ENCODE measurements at places on chromosomes 12 and 14.

DNA sequence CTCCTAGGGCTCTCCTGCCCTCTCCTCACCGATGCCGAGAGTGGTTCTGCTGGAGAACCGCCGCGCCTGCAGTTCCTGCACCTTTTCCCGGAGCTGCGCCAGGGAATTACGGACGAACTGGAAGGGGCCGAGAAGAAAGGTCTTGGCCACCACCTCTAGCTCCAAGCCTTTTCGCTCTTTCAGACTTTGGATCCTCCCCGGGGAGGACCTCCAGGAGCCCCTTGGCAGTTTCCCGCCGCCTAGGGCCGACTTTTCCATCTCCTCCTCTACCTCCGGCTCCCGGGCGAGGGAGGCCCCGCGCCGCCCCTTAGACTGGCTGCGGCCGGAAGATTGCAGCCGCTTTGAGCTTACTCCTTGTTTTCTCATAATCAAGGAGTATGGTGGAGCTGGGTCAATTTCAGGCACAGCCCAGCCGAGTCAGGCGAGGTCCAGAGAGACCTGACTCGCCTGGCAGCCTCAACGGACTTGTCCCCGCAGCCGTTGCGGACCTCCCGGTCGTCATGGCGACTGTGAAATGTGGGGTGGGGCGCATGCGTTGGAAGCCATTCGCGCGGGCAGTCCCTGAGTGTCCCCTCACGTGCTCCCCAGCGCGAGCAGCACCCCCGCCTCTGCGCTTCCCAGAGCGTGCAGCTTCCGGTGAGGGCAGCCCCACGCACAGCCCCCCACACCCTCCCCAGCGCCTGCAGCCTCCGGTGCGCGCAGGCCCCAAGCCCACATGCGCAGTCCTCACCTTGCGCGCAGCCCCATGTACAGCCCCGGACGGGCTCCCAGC is at the start of gene DPY19L2:
DPY19L2 (minus strand) TSS at position 466 of the 772 bp plus-strand sequence; CDS start at position 366, 100 bp downstream.
- peaks cover 21% of the 10 kb centered on the region for H3K27me3 ChIP-seq
- DNase-seq = peak; percentile 22
- peaks cover 16% of the 10 kb centered on the region for H3K4me1 ChIP-seq
- H3K36me3 ChIP-seq = no peaks in the 10 kb centered on the region
- H3K4me3 ChIP-seq = peak within 1 kb of the TSS; percentile 88

DNA sequence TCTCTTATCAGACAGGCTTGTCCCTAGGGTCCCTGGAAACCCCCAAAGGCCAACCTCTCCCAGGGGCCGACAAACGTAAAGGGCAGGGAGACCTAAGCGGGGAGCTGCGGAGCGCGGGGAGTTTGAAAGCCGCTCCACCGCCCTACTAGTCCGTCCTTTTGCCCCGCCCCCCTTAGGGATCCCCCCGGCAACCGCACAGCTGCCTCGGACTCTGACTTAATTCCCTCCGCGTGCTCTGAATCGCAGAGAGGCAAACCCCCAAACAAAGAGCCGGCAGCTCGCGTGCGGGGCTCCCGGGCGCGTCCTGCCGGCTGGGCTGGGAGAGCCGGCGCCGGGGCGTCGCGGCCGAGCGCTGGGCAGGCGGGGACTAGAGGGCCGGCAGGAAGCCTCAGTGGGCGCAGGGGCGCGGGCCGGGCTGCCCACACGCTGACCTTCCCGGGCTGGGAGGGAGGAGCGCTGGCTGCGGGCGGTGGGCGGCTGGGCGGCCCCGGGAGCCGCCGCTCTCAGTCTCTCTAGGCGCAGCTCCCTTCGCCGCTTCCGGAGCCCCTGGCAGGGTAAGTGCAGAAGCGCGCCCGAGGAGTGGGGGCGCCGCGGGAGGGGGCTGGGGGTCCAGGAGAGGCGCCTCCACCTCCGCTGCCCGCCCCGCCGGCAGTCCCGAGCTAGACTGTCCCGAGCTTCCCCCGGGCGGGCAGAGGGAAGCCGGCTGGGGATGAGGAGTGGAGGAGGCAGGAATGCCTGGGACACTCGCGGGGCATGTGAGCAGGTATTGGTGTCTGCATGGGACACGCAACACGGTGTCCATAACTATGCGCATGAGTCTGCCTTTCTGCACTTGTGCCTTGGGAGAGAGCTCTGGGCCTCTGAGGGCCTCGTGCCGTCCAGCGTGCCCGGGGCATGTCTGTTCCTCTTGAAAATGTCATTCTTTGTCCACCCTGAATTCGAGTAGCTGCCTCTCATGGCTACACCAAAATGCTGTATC is at the start of gene TSPAN11:
TSPAN11 (plus strand) TSS at position 506 of the 979 bp plus-strand sequence. CDS start 27,244 bp downstream, outside the sequence.
- no peak for DNase-seq
- H3K4me3 ChIP-seq = no peak within 1 kb of the TSS
- H3K27ac ChIP-seq = no peak within 1 kb of the TSS
- no peaks in the 10 kb centered on the region for H3K36me3 ChIP-seq

DNA sequence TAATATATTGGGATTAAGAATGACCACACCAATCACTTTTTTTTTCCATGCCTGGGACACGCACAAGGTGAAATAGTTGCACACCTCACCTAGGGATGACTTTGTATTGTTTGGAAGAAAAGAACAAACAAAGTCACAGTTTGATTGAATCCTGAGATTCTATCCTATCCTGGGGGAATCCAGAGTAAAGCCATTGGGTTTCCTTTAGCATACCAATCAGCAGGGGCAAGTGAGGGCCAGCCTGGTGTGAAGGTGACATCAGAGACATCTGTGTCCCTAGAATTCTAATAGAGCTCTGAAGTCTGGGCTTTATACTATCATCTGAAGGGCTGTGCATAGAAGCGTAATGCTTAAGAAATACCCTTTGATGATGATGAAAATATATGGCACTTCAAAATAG is 199.9 kb downstream of the STXBP6 start:
- H3K27ac ChIP-seq = no peak overlapping the region
- peaks cover 12% of the 10 kb centered on the region for H3K27me3 ChIP-seq
- DNase-seq = no peak
- no peaks in the 10 kb centered on the region for H3K4me1 ChIP-seq

DNA sequence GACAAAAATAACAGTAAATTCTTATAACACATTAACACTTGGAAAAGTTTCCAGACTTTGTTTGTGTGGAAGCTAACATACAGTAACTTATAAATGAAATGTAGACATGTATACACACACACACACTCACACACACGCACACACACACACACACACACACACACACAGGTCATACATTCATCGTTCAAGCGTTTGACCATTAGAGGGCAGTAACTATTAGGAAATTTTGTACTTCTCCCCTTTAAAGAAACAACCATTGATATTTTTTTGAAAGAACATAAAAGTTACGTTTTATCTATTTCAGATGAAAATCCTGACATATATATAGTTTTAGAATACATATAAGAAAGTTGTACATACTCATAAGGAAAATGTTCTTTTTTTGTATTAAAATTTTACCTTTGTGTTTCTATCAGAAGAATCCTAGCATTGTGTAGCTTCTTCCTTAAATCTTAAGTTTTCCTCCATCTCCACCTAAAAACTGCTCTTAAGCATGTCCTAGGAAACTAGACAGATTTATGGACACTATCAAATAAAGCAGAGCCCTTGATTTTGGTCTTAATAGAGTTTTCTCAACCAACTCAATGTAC is 29.0 kb downstream of the PTPRQ start:
- H3K4me3 ChIP-seq = no peak overlapping the region
- H3K27me3 ChIP-seq = no peaks in the 10 kb centered on the region
- H3K27ac ChIP-seq = no peak overlapping the region
- no peaks in the 10 kb centered on the region for H3K36me3 ChIP-seq
- H3K4me1 ChIP-seq = no peaks in the 10 kb centered on the region

DNA sequence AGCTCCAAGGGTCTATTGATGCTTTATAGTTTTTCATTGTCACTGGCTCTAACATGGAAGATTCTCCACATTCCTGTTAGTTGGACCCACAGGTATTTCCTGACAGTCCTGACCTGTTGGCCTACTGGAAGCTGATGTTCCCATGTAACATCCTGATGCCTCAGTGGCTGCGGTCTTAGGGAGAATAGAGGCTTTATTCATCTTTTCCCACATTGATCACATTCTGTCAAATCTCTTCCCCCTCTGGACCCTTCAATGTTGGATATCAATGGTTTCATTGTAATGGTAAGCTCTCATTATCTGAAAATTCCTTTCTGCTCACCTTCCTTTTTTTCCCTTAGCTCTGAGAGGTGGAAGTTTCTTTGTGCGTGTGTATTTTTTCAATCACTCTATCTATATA is 280.9 kb upstream of the TBX3 start:
- no peak overlapping the region for H3K4me3 ChIP-seq
- H3K4me1 ChIP-seq = no peaks in the 10 kb centered on the region
- H3K27ac ChIP-seq = no peak overlapping the region
- no peaks in the 10 kb centered on the region for H3K36me3 ChIP-seq

- H3K4me1 ChIP-seq = peaks cover 2% of the 10 kb centered on the region
- H3K27me3 ChIP-seq = no peaks in the 10 kb centered on the region
- no peaks in the 10 kb centered on the region for H3K36me3 ChIP-seq
- DNase-seq = no peak
- no peak overlapping the region for H3K4me3 ChIP-seq
Observed at GRCh38 chr12:19633194-19633593, 193.9 kb downstream of the AEBP2 start.

GRCh38 chr12:47995981-47996401 is 8.3 kb downstream of the COL2A1 start:
- peaks cover 63% of the 10 kb centered on the region for H3K27me3 ChIP-seq
- no peaks in the 10 kb centered on the region for H3K36me3 ChIP-seq
- peaks cover 2% of the 10 kb centered on the region for H3K4me1 ChIP-seq
- H3K4me3 ChIP-seq = no peak overlapping the region
- DNase-seq = no peak

DNA sequence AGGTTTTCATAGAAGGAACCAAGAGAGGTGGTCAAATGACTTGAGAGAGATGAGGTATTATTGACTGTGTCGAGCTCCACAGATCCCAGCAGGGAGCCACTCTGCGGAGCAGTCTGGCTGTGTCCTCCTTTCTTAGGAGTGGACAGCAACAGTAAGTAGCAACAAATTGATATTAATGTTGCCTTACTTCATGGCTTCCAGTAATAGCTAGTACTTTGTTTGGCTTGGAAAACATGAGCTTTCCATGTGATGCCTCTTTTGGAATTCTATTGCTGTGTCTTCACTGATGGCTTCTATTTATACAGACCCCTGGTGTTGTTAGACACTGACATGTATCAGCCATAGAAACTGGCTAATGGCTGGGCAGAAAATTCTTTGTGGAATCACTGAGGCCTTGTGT is 531.2 kb upstream of the CCDC196 start:
- H3K36me3 ChIP-seq = no peaks in the 10 kb centered on the region
- H3K27ac ChIP-seq = no peak overlapping the region
- no peak for DNase-seq

GRCh38 chr12:11152725-11153124 is 18.3 kb upstream of the SMIM10L1 start:
- DNase-seq = no peak
- peaks cover 13% of the 10 kb centered on the region for H3K4me1 ChIP-seq
- peaks cover 18% of the 10 kb centered on the region for H3K36me3 ChIP-seq
- no peak overlapping the region for H3K27ac ChIP-seq
- no peaks in the 10 kb centered on the region for H3K27me3 ChIP-seq

- peaks cover 5% of the 10 kb centered on the region for H3K27me3 ChIP-seq
- no peak overlapping the region for H3K27ac ChIP-seq
- no peak for DNase-seq
- no peak overlapping the region for H3K4me3 ChIP-seq
- H3K4me1 ChIP-seq = peaks cover 17% of the 10 kb centered on the region
- H3K36me3 ChIP-seq = no peaks in the 10 kb centered on the region
Observed at GRCh38 chr12:96131230-96131788, 62.9 kb upstream of the ELK3 start.

GRCh38 chr12:111033281-111034082 is 113.1 kb upstream of the MYL2 start:
- H3K27me3 ChIP-seq = peaks cover 80% of the 10 kb centered on the region
- no peak for DNase-seq
- peaks cover 19% of the 10 kb centered on the region for H3K4me1 ChIP-seq
- H3K27ac ChIP-seq = no peak overlapping the region
- no peaks in the 10 kb centered on the region for H3K36me3 ChIP-seq

DNA sequence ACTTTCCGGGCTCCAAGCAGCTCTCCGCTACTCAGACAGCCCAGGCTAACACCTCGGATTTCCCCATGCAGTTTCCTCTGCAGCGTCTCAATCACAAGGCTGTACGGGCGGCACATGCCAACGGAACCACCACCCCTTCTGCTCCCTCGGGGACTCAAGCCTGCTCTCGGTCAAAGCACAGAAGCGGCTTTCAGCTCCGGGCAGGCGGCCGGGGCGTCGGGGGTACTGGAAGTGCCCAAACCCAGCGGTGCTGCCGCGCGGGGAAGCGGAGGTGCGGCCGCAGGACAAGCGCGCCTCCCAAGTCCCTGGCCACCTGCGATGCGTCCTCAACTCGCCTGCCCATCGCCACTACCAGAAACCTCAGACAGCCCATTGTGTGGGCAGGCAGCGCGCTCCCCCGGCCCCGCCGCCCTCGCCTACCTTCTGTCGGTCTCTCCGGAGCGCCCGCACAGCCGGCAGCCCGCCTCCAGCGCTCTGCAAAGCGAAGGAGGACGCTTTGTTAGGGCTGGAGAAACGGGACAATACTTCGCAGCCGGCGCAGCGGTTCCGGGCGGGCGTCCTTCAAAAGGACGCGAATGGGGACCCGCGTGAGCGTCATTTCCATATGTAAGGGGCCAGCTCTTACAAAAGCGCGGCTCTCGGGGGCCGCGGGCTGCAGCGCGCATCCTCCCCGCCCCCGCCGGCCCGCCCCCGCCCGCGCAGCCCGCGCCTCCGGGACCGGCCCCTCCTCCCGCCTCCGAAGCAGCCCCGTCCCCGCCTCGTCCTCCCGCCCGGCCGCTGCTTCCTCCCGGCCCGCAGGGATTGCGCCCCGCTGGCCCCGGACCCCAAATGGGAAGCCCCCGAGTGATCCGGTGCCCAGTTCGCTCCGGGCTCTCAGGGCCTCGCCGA is 674 bp downstream of the NIN start:
- H3K4me3 ChIP-seq = peak overlapping the region; percentile 97
- no peaks in the 10 kb centered on the region for H3K36me3 ChIP-seq
- H3K27me3 ChIP-seq = no peaks in the 10 kb centered on the region
- peak overlapping the region; percentile 100 for H3K27ac ChIP-seq
- DNase-seq = peak; percentile 85

DNA sequence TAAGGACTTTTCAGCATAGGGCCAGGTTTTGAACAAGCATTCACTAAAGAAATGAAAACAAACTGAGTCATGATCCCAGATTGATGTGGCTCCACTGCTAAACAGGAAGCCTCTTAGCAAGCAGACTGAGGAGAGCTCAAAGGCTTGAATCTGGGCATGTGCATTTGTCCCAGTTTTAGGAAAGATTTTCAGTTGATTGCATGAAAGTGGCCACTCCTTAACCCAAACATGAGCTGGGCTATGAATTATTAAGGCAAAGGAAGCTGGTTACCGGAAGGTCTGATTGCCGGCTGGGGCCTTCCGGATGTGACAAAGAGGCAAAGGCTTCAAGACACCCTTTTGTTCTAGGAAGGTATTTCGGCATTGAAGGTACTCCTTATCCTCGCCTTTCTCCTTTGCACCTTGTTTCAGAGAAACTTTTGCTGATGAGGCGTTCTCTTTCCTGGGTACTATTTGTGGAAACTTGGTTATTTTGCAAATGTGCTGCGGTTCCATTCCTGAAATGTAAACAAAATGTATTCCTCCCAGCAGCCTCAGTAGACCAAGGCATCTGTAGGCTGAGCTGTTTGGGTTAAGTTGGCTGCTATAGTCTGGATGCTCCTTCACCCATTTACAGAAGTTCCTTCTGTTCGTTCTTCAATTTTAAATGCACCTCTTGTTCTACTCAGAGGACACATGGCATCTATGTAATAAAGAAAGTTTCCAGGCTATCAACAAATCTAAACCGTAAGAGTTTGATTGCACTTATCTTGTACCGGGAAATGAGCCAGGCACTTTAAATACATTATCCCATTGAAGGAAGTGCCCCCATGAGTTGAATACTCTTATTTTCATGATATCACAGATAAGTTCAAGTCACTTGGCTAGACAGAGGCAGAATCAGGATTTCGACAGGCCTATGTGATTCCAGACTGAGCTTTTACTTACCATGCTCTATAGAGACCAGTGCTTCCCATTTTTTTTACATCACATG is 115.6 kb upstream of the METAP2 start:
- no peak for DNase-seq
- H3K27ac ChIP-seq = no peak overlapping the region
- H3K4me1 ChIP-seq = peaks cover 6% of the 10 kb centered on the region
- no peaks in the 10 kb centered on the region for H3K27me3 ChIP-seq

Data from naive B cell (primary cell).